ENCODE measurements at places on chromosomes 11 and 22. TPM values are rescaled to one million over a fixed set of nuclear protein-coding genes. Genes with fewer than 3 reads are reported as not detected.

Gene THY1
- 13.4 TPM for total RNA-seq

Gene NRGN
- 11.0 TPM for total RNA-seq

Gene HPX
- total RNA-seq: 0.71 TPM

Gene MPEG1
- not detected for total RNA-seq

Gene GLYAT
- not detected for total RNA-seq

Gene OR52I1
- not detected for total RNA-seq

Gene DPP3
- total RNA-seq: 51.8 TPM

Gene HMBS
- 45.8 TPM for total RNA-seq

Gene SCT
- total RNA-seq: not detected

Gene TLCD5
- 6.9 TPM for total RNA-seq

Gene NLRP14
- not detected for total RNA-seq

Gene FOLR1
- 0.11 TPM for total RNA-seq

Gene DDTL
- 1.7 TPM for total RNA-seq

Gene NAALADL1
- total RNA-seq: not detected

Gene TAGLN
- 145 TPM for total RNA-seq

Gene TYR
- total RNA-seq: not detected

Gene OR2AG2
- total RNA-seq: not detected

Gene PGA3
- total RNA-seq: not detected

Gene CEP164
- 16.5 TPM for total RNA-seq

Gene KRTAP5-2
- total RNA-seq: not detected

Gene GPR152
- not detected for total RNA-seq

All from A549 treated with AZD2906 at 1 μM for 4 hours (cell line).